ENCODE measurements at places on chromosomes 12 and 14.

- DNase-seq, result no peak
Observed at GRCh38 chr14:43003845-43004244, 1397.2 kb downstream of the LRFN5 start.

DNA sequence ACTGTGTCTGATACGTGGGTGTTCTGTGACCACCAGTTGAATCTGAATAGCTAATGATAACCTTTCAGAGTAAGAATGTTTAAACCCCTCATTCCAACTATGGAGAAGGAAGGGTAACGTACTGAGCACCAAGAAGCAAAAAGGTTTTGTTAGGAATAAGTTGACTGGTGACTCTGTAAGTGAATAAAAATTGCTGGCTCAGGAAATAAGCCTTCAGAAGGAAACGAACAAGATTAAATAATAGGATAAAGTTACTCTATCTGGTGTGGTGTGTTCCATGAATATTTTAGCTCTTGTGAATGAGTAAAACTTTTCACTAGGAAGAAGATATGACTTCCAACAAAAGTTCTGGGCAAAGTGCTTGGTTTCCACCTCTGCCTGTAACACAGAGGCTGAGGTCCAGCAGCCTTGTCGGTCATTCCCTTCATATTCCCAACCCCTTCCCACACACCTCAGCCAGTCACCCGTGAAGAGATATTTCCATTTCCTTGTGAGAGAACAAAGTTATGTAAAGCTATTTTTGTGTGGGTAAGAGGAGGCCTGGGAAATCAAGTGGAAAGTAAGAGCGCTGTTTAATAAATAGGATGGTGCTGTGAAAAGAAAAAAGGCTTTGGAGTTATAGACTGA, 47.1 kb downstream of the ARF6 start:
- no peak for DNase-seq

DNA sequence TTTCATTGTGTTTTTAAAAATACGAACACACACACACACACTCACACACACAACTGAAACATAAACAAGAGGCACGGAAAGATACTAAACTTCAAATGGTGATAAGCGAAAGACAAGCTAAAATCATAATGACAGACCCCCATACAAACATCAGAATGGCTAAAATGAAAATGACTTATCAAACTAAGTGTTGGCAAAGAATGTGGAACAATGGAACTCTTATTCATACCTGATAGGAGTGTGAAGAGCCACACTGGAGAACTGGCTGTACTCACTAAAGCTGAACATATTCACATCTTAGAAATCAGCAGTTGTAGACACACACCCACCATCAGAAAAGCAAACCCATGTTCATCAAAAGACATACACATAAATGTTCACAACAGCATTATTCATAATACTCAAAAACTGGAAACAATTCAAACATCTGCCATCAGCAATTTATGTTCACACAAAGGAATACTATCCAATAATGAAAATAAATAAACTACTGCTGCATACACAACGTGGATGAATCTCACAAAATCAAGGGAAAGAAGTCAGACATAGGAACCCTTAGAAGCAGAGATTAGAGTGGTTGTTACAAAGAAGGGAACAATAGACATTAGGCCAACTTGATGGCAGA, 11.8 kb downstream of the STXBP6 start:
- DNase-seq, result no peak

DNA sequence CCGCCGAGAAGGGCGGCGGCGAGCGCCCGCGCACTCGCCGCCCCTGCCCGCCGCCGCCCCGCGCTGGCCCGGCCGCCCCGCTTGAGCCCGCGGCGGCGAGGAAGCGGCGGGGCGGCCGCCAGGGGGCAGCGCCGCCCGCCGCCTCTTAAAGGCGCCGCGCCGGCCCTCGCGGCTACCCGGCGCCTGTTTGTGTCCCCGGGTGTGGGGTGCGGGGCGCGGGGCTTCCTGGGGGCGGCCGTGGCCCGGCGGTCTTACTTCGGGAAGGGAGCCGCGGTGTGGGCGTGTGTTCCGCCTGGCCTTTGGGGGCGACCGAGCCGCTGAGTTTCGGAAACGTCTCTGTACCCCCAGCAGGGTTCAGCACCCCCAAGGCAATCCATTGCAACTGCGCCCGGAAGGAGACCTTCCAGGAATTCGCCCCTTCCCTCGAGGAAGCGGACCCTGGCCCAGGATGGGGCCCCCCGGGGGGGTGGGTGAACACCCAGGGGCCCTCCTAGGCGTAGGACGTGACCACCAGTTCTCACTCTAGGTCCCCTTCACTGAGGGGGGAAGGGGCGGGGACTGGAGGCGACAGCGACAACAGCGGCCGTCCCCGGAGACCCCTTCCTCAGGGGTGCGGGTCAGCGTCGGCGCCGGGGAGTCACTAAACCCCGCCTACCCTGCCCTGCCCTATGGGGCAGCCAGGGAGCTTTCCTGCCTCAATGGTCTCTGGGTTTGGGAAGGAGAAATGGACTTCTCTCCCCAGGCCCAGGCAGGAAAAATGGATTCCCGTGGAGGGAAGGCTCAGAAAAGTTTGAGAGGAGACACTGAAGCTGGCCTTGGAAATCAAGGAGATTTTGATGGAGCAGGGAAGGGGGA, at the start of gene ITPK1:
Gene ITPK1 (minus strand): TSS at position 105 of the 855 bp plus-strand sequence. CDS start 762 bp downstream, outside the sequence.
- DNase-seq, result peak; percentile 14

DNA sequence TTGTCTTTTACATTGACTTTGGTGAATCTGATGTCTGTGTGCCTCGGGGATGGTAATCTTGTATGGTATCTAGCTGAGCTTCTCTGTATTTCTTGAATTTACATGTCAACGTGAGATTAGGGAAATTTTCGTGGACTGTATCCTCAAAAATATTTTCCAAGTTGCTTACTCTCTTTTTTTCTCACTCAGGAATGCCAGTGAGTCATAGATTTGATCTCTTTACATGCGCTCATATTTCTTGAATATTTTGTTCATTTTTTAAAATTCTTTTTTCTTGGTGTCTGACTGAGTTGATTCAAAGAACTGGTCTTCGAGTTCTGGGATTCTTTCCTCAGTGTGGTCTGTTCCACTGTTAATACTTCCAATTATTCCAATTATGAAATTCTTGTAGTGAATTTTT, 207.7 kb downstream of the RAD51B start:
- no peak for DNase-seq

DNA sequence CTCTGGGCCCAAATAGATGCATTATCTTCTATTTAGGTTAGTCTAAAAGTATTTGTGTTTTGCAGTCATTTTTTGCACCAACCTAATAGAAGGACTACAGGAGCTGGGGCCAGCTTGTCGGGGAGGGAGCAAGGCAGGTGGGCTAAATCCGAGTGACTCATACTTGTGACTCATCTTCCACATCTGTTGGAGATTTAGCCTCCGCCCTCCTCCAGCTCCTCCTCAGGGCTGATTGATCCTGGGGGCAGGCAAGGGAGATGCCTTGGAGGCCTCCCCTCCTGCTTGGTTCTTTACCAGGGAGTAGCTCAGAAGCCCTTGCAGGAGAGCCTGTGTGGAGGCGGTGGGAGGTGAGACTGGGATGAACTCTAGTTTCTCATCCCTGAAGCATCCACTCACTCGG, 27.9 kb downstream of the RHOF start:
- no peak for DNase-seq

DNA sequence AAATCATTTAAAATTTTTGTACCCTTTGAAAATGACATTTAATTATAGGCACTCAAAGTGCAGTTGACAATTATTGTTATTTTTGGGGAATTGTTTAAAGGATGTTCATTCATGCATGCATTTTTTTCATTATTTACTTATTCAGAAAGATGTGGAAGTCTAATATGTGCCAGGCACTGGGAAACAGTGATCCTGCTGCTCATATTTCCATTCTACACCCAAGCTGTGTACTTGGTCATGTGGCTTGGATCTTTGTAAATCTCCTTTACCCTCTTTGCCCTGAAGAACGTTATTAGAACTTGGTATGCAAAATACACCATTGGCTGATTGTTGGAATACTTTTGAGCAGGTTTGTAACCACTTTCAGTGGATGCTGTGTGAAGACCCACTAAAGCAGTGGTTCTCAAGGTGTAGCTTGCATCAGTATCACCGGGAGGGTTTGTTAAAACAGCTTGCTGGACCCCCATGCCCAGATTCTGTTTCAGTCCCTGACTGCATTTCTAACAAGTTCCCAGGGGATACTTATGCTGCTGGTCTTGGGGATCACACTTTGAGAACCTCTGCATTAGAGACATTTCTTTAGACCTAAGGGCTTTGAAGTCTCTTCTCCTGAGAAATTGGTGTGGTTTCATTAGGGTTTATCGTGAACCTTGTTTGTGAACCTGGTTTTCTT, 47.5 kb downstream of the PRKCH start:
- DNase-seq, result no peak

- DNase-seq, result no peak
Observed at GRCh38 chr14:44453433-44454171, 53.5 kb downstream of the FSCB start.

DNA sequence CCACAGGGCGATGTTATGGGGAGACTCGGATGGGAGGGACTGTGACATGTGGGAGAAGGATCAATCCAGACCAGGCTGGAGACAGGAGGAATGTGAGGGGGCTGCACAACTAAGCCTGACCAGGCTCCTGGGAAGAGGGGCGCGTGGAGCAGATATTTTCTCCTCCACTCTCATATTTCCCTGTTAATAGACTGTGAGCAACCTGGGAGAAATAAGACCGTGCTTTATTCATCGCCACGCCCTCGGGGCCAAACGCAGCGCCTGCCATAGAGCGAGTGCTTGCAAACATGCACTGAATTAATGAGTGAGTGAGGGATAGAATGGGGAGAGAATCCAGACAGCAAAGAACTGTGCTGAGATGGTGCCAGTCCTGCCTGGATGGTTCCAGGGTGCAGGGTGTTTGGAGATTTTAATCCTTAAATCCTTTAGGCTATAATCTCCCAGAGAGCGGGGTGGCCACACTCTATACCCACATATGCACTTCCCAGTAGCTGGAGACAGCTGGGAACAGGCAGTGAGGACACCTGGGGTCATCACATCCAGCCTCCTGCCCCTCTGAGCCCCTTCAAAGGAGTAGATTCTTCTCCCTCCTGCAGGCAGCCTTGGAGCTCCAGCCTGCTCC, 13.6 kb upstream of the FAIM2 start:
- no peak for DNase-seq

DNA sequence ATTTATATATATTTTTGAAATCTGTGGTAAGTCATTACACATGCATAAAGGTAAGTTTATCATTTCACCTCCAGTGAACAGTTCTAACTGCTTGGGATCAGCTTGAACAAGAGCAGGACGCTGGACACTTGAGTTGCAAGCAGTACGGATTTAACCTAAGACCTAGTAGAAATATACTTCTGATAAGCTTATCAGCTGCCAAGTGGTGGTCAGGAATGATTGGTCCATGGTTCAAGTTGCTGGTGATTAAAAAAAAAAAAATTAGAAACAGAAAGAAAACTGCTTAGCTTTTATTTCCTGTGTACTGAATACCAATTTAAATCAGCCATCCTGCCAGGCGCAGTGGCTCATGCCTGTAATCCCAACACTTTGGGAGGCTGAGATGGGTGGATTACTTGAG, 88.6 kb downstream of the AEBP2 start:
- DNase-seq, result no peak

DNA sequence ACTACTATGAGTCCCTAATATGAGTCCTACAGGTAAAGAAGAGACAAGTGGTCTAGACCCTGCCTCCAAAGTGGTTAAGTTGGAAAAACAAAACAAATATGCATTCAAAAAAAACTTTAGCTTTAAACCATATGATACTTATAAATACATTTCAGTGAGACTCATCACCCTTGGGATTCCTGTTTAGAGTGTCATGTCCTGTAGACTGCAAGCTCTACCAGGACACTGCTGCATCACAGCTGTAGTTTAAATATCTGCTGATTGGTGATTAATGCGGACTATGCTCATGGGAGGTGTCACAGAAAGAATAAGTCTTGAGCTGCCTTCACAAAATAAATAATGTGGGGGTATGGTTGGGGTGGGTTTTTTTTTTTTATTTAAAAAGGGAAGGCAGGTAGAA, 8.8 kb upstream of the LGR5 start:
- DNase-seq, result no peak

DNA sequence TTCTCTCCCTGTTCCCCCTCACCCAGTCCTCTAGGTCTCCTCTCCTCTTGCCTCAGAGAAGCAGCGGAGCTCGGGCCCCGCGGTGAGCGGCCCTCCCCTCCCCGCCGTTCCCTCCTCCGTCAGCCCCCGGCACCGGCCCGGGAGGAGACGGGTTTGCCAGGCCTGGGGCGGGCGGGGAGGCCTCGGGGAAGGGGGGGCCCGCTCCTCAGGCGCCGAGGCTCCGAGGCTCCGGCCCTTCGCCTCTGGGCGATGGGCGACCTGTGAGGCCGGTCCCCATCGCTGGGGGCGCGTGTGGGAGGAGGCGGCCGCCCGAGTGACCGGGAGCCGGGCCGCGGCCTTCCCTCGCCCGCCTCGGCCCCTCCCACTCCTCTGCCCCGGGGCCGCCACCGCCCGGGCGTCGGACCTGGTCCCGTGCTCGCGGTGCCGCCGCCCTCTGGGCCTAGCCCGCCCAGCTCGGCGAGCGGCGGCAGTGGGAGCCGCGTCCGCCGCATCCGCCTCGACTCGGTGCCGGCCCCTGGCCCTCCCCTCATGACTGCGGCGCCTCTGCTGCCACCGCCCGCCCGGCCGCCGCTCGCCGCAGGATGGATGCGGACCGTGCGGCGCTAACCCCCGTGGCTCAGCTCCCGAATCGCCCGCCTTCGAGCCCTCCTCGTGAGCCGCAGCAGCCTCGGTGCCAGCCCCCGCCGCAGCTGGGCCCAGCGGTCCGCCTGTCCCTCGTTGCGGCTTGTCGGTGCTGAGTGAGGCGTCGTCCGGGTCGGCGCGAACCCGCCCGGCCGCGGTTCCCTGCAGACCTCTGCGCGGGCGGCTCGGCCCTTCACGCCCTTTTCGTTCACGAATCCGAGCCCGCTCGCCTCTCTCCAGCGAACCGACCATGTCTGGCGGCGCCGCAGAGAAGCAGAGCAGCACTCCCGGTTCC, 574 bp downstream of the WNK1 start:
- DNase-seq, result no peak

DNA sequence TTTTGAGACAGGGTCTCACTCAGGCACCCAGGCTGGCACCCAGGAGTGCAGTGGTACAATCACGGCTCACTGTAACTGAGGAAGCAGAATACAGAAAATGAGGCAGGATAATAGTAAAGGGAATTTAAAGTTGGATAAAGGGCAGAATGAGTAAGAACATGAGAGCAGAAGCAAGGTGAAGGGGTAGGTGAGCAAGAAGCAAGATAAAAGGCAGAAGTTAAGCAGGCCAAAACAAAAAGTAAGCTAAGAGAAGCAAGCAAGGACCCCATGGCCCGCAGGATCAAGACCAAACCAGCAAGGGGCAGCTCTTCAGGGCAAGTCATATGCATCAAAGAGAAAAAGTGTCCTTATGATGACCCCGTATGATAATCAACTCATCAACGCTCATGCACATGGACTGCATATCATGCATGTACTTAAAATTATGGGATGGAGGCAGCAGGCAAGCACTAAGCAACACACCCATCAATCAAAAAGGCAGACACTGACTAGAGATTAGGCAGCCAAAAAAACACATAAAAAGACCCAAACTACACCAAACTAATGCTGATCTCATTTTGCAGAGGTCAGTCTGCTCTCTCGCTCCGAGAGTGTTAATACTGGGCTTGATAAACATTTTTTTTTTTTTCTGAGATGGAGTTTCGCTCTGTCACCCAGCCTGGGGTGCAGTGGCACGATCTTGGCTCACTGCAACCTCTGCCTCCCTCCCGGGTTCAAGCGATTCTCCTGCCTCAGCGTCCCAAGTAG, 11.6 kb downstream of the TIMELESS start:
- no peak for DNase-seq

GRCh38 chr12:94121886-94122285, 26.5 kb upstream of the PLXNC1 start:
- DNase-seq, result no peak
